ENCODE measurements at places on chromosomes 11 and 22. TPM values are rescaled to one million over a fixed set of nuclear protein-coding genes. Genes with fewer than 3 reads are reported as not detected.
A peak's percentile ranks its signal among the peaks of the same experiment; 100 is the strongest.

DNA sequence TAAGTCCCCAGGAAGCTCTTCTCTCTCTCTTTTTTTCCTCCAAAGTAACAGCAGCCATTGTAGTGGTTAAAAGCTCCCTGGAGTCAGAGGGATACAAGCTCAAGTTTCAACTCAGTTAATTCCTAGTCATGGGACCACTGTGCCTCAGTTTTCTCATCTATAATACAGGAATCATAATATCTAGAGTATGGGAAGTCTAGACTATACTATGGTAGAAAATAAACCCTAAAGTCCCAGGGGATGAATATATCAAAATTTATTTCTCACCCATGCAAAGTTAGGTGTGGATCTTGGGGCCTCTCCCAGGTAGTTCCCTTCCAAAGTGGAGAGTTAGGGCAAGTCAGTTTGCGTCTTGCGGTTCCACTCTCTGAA lies 33.7 kb downstream of the C11orf58 start:
- H3K4me1 ChIP-seq, result no peaks in the 10 kb centered on the region
- DNase-seq, result no peak
- no peak overlapping the region for H3K27ac ChIP-seq
- H3K4me3 ChIP-seq, result no peak overlapping the region
- H3K36me3 ChIP-seq, result no peaks in the 10 kb centered on the region
- H3K27me3 ChIP-seq, result peaks cover 6% of the 10 kb centered on the region

GRCh38 chr11:11500744-11501487 lies 120.9 kb downstream of the GALNT18 start:
- H3K4me3 ChIP-seq, result no peak overlapping the region
- no peaks in the 10 kb centered on the region for H3K4me1 ChIP-seq
- H3K27ac ChIP-seq, result no peak overlapping the region
- no peaks in the 10 kb centered on the region for H3K36me3 ChIP-seq

- H3K27ac ChIP-seq, result no peak overlapping the region
- no peak overlapping the region for H3K4me3 ChIP-seq
- H3K27me3 ChIP-seq, result no peaks in the 10 kb centered on the region
- peaks cover 16% of the 10 kb centered on the region for H3K4me1 ChIP-seq
- H3K36me3 ChIP-seq, result no peaks in the 10 kb centered on the region
Measured at GRCh38 chr11:72788241-72788640, 5.6 kb downstream of the STARD10 start.

DNA sequence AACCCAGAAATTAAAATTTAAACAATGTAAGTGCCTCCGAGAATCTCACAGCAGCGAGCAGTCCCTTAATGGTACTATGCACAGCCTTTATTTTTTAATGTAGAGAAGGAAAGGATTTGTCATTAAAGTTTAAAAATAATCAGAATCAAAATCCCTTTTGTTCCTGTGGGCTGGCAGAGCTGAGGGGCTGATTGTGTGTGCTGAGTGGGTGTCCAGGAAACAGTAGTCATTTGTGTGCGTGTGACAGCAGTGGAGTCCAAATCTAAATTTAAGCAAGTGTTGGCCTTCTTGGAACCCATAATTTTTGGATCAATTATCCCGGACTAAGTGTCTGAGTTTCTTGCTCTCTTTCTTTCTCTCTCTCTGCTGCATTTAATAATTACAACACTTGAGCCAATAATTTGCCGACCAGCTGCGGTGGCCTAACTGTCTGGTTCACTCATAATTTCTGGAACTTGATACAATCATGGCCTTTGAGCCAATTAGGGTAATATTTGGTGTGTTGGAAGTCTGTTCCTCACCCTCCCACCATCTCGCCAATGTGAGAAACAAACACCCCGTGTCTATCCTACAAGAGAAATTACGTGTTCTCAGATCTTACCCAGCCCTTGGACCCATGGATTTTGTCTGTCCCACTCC lies 528.0 kb downstream of the SOX6 start:
- H3K4me1 ChIP-seq, result no peaks in the 10 kb centered on the region

DNA sequence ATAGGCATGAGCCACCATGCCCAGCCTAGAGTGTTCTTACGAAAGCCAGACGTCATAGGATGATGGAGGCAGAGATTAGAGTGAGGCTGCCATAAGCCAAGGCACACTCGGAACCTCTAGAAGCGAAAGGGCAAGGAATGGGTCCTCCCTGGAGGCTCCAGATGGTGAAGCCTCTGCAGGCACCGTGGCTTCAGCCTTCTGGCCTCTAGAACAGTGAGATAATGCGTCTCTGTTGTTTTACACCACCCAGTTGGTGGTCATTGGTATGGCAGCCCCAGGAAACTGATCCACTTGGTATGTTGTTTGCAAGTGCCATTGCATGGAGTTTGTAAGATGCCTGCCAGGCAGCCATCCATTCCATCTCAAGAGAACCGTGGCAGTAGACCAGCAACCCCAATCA lies 791.0 kb downstream of the TBC1D22A start:
- no peak overlapping the region for H3K27ac ChIP-seq
- no peak for DNase-seq
- H3K27me3 ChIP-seq, result no peaks in the 10 kb centered on the region
- no peak overlapping the region for H3K4me3 ChIP-seq

GRCh38 chr11:86219311-86220193 lies 25.0 kb upstream of the EED start:
- no peaks in the 10 kb centered on the region for H3K27me3 ChIP-seq
- H3K27ac ChIP-seq, result peak overlapping the region; percentile 70
- H3K36me3 ChIP-seq, result peaks cover 8% of the 10 kb centered on the region
- DNase-seq, result no peak
- H3K4me1 ChIP-seq, result peaks cover 58% of the 10 kb centered on the region
- no peak overlapping the region for H3K4me3 ChIP-seq

DNA sequence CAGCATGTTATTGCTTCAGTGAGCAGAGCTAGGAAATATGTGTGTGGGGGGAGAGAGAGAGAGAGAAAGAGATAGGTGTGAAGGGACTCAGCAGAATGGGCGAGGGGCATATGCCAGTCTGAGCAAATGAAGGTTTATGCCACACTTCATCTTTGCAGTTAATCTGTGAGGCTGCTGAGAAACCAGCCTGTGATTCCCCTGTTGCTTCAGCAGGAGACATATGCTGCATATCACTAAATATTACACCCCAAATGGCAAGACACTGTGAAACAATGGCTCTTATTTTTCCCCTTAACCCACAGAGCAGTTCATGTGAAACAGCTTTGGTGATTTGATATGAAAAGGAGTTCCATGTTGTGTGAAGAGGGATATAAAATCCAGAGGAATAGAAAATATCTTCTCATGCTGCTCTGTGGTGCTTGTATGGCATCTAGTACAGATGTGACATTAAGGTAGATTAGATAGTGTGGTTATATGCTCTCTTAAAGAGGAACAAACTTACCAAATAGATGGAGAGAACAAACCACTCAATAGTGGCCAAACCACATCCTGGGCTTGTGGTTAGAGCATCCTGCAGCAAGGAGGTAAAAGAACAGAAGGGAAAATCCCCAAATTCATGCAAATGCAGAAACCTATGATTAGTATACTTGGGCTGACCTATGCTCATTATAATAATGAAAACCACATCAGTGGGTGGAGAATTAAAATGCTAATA lies 864.2 kb downstream of the FAM181B start:
- H3K4me1 ChIP-seq, result peaks cover 43% of the 10 kb centered on the region
- peaks cover 1% of the 10 kb centered on the region for H3K27me3 ChIP-seq
- peak; percentile 86 for DNase-seq
- peak overlapping the region; percentile 55 for H3K4me3 ChIP-seq

DNA sequence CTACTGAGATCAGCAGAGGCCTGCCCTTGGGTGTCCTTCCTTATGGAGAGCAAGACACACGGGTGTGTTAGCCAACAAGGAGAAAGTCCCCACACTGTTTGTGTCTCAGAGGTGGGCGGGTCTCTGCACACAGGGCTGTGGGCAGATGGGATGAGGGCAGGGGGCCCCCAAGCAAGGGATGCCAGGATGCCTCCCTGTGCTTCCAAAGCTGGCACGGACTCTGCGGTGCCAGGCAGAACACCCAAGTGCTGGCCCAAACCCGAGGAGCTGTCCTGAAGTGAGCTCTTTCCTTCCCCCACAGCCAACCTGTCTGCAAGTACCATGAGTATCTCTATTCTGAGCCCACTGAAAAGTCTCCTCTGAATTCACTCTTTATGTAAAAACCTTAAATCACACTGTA lies 273.3 kb downstream of the CTTN start:
- no peak overlapping the region for H3K4me3 ChIP-seq
- no peaks in the 10 kb centered on the region for H3K36me3 ChIP-seq
- H3K27ac ChIP-seq, result no peak overlapping the region
- no peak for DNase-seq

GRCh38 chr11:6630632-6631291 lies 11.5 kb upstream of the TPP1 start:
- H3K27me3 ChIP-seq, result no peaks in the 10 kb centered on the region
- no peak for DNase-seq
- H3K4me1 ChIP-seq, result peaks cover 13% of the 10 kb centered on the region
- no peaks in the 10 kb centered on the region for H3K36me3 ChIP-seq
- H3K4me3 ChIP-seq, result no peak overlapping the region
- no peak overlapping the region for H3K27ac ChIP-seq

- no peaks in the 10 kb centered on the region for H3K36me3 ChIP-seq
- no peak overlapping the region for H3K4me3 ChIP-seq
Measured at GRCh38 chr11:133476570-133477250, 55.6 kb downstream of the OPCML start.

- no peaks in the 10 kb centered on the region for H3K36me3 ChIP-seq
- no peak for DNase-seq
- H3K27ac ChIP-seq, result no peak overlapping the region
- no peak overlapping the region for H3K4me3 ChIP-seq
Measured at GRCh38 chr22:26651815-26652214, 5.6 kb upstream of the MIAT start.

GRCh38 chr11:1053121-1053901 lies 16.8 kb upstream of the MUC6 start:
- no peak overlapping the region for H3K4me3 ChIP-seq
- H3K4me1 ChIP-seq, result no peaks in the 10 kb centered on the region
- no peak overlapping the region for H3K27ac ChIP-seq
- DNase-seq, result no peak

DNA sequence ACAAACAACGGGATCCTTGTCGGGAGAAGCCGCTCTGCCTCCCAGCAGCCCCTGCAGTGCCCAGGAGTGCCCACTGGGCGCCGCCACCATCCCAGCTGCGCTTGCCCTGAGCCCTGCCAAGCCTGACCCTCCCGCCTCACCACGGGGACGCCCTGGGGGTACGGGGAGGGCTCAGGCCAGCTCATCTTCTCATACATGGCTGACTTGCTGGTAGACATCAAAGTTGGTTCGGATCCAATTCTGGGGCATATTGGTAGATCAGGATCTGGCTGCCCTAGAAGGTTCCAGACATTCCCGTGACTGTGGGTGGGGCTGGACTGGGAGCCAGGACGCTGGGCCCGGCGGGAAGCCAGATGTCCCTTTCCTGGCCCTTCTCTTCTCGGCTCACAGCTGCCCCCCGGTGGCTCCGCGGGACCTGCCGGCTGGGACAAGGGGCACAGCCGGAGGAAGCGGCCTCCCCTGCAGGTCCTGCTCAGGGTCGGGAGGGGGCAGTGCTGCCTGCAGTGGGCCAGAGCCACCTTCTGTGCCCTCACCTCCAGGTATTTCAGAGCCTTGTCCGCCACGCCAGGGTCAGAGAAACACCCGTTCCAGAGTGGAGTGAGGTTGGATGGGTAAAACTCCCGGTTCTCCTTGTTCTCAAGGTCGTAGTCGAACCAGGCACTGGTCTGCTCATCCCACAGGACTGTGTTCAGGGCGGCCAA lies 10.6 kb upstream of the TREH start:
- no peak overlapping the region for H3K27ac ChIP-seq
- H3K36me3 ChIP-seq, result no peaks in the 10 kb centered on the region
- DNase-seq, result peak; percentile 75
- peaks cover 11% of the 10 kb centered on the region for H3K27me3 ChIP-seq

DNA sequence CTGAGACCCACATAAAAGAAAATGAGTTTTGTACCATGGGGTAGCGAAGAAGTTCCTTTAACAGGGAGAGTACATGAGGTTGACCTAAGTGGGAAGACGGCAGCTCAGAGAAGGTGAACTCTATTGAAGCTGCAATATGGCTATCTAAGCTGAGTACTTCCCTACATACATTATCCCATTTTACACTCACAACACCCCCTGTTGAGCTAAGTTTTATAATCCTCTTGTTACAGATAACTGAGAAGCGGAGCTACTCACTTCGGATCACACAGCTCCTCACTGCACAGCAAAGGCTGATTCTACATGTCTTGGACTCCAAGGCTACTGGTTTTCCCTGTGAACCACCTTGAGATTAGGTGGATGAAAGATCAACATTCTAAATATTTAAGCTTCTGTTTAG lies 8.2 kb upstream of the PIWIL4 start:
- DNase-seq, result no peak
- no peaks in the 10 kb centered on the region for H3K36me3 ChIP-seq
- H3K27me3 ChIP-seq, result no peaks in the 10 kb centered on the region
- no peak overlapping the region for H3K27ac ChIP-seq
- peaks cover 1% of the 10 kb centered on the region for H3K4me1 ChIP-seq

- no peak for DNase-seq
- H3K4me1 ChIP-seq, result peaks cover 7% of the 10 kb centered on the region
- H3K27me3 ChIP-seq, result no peaks in the 10 kb centered on the region
- H3K36me3 ChIP-seq, result peaks cover 57% of the 10 kb centered on the region
- no peak overlapping the region for H3K27ac ChIP-seq
Measured at GRCh38 chr11:78535920-78536319, 38.7 kb downstream of the NARS2 start.

DNA sequence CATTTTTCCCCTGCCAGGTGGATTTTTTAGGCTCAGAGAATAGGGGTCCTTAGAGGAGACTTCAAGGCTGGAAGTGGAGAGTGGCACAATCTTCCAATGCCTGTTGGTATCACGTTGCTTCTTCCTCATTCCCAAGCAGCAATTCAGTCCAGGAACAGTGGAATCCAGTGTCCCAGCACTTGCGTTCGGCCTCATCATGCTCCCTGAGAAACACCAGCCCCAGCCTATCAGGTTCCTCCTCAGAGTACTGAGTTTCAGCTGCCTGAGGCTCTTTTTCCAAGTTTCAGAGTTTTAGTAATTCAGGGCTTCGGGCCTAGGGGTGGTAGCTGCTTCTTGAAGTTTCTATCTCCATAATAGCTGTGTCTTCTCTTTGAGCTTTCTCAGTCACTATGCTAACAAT lies 31.9 kb upstream of the NRGN start:
- H3K4me1 ChIP-seq, result no peaks in the 10 kb centered on the region
- no peaks in the 10 kb centered on the region for H3K36me3 ChIP-seq
- no peak overlapping the region for H3K4me3 ChIP-seq
- H3K27ac ChIP-seq, result no peak overlapping the region

DNA sequence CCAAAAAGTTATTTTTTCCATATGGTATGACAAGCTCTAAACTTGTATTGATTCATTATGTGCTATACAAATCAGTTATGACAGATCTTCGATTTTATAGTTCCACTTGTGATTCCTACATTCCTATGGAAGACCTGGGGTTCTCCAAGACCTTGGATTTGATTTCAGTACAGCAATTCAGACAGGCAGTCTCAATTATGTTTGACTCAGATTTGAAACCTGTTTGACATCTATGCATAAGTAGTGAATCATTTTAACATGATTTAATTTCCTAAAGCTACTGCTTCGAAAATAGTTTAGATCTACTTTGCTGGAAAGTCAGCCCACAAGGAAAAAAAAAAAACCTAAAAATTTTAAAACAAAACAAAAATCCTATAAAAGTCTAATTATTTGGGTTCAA lies 820.4 kb downstream of the LUZP2 start:
- no peaks in the 10 kb centered on the region for H3K27me3 ChIP-seq
- H3K4me3 ChIP-seq, result no peak overlapping the region
- DNase-seq, result no peak

The CLNS1A gene
- 153 TPM for total RNA-seq

The NXPE2 gene
- total RNA-seq, result not detected

The EFCAB6 gene
- total RNA-seq, result not detected

The CCDC117 gene
- total RNA-seq, result 33.9 TPM

The EIF1AD gene
- total RNA-seq, result 65.2 TPM

The CD3G gene
- 139 TPM for total RNA-seq
